Mucosa of descending colon (tissue), 3 donors: ENCODE measurements at places on chromosomes 13 and 19. TPM values are rescaled to one million over a fixed set of nuclear protein-coding genes. Genes with fewer than 3 reads are reported as not detected.

- DNase-seq, result no peak
These were observed 59.6 kb downstream of the DPY19L3 start for GRCh38 chr19:32465176-32465575.

The C19orf38 gene
- 0.64 TPM for total RNA-seq

- DNase-seq, result no peak
These were observed 94.1 kb downstream of the RNASEH2B start for GRCh38 chr13:51003642-51004041.

The CCDC169 gene
- 6.8 TPM for total RNA-seq

- no peak for DNase-seq
These were observed at the start of gene NCCRP1 for GRCh38 chr19:39196860-39197562. Gene NCCRP1, plus strand, starts transcription at chr19:39196964. Its CDS starts 19 bp downstream, at chr19:39196983.

DNA sequence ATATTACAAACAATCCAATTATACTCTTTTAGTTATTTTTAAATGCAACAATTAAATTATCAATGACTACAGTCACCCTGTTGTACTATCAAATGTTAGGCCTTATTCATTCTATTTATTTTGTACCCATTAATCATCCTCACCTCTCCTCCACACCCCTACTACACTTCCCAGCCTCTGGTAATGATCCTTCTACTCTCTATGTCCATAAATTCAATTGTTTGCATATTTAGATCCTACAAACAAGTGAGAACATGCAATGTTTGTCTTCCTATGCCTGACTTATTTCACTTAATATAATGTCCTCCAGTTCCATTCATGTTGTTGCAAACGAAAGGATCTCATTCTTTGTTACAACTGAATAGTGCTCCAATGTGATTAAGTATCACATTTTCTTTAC lies 1414.6 kb downstream of the SLITRK1 start:
- DNase-seq, result no peak
